ENCODE measurements at places on chromosomes 2 and 18. TPM values are rescaled to one million over a fixed set of nuclear protein-coding genes. Genes with fewer than 3 reads are reported as not detected.

- H3K4me1 ChIP-seq: peaks cover 12% of the 10 kb centered on the region
- H3K27me3 ChIP-seq: peaks cover 5% of the 10 kb centered on the region
- no peak overlapping the region for H3K4me3 ChIP-seq
Measured at GRCh38 chr2:147449323-147449991, 395.4 kb upstream of the ACVR2A start.

DNA sequence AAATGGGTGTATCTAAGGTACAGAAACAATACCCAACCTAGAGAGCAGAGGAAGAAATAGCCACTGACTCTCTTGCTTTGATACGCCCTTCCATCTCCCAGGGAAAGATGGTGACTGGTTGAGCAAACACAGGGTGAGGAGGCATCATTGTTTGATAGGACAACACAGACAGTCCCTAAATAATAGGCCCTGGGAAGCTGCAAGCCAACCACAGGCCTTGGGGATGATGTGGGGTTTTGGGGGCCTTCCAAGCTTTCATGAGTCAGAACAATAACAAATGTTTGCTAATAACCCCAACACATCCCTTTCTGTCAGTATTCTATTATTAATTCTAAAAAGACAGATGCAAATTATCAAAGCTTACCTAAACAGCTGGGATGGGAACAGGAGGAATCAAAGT lies 9.8 kb downstream of the LGALSL start:
- no peaks in the 10 kb centered on the region for H3K36me3 ChIP-seq
- H3K27ac ChIP-seq: no peak overlapping the region
- DNase-seq: no peak

The MAP3K20 gene
- 76.8 TPM for total RNA-seq

The GPR39 gene
- total RNA-seq: not detected

The BMP10 gene
- total RNA-seq: not detected

DNA sequence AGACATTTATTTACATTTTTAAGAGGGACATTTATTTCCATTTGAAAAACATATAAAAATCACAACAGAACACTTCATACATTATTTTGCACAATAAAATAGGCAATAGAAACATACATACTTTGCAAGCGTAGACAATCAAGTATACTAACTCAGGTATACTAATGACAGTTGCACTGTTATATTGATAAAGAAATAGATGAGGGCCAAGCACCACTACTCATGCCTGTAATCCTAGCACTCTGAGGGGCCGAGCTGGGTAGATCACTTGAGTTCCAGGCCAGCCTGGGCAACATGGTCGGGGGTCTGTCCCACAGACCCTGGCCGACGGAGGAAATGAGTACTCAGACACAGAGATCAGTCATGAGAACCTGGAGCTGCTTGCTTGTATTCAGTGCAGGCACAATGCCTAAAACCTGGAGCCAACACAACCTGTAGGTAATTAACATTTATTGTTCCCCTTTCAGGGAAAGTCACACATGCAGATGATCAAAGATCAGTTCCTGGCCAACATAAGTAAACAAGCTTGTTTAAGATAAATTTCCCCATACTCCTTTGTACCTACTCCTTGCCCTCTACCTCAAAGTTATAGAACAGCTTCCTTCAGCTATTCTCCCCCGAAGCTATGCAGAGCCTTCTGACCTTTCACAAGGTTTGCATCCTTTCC lies 1960.2 kb downstream of the SUCLG1 start:
- H3K27ac ChIP-seq: no peak overlapping the region
- no peaks in the 10 kb centered on the region for H3K27me3 ChIP-seq
- no peaks in the 10 kb centered on the region for H3K4me1 ChIP-seq
- no peak overlapping the region for H3K4me3 ChIP-seq

DNA sequence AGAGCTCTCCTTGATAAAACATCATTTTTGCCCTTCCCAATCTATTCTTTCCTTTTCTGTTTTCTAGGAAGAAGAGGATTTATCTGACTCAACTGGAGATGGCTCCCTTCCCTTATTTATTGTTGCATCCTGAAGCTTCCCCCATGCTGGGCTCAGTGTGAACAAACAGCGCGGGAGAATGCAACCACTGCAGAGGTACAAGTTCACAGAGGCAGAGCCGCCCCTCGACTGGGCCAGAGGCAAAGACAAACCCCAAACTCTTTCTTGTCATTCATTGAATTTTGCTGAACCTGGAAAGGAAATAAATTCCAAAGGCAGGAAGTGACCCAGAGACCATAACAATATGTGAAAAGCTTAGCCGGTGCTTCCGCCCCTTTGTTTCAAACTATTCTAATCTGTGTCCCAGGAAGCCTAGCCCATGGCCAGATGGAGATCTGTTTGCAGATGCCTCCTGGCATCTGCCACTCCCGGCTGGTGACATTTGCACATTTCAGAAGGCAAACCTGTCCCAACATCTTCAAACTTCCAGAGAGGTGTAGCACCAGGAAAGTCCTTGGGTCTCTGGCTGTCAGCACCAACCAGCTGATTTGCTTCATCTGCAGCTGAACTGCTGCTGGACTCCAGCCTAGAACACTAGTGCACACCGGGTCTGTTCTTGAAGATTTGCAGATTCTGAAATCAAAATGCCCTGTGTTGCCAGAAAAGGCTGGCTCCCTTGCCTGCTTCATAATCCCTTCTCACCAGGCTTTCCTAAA lies 79.4 kb upstream of the MAP4K3 start:
- no peak overlapping the region for H3K27ac ChIP-seq
- no peak for DNase-seq
- H3K4me3 ChIP-seq: no peak overlapping the region
- H3K27me3 ChIP-seq: no peaks in the 10 kb centered on the region
- no peaks in the 10 kb centered on the region for H3K36me3 ChIP-seq

DNA sequence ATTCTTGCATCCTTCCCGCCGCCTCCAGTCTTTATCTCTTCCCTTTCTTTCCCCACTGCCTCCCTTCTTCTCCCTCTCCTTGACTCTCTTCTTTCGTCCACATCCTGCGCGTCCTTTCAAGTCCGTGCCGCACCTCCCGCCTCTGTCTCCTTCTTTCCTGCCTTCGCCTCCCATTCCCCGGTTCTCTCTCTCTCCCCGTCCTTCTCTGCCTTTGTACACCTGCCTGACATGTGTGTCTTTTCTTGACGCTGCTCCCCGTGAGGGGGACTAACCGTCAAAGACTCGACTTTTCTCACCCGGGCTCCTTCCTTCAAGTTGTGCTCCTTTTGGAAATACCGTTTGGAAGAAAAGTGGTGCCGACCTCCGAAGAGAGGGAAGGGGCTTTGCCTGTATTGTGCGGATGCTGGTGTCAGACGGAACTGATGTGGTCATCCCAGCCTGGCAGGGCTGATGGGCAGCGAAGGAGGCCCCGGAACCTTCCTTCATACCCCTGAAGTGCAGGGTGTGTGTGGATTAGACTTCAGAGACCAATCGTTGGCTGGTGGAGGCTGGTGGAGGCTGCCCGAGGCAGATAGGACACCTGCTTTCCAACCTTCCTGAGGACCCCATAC lies 879 bp downstream of the TMEM178A start:
- H3K27me3 ChIP-seq: peaks cover 78% of the 10 kb centered on the region
- no peak for DNase-seq
- no peak overlapping the region for H3K27ac ChIP-seq
- H3K4me3 ChIP-seq: peak overlapping the region; percentile 71
- H3K36me3 ChIP-seq: peaks cover 20% of the 10 kb centered on the region

DNA sequence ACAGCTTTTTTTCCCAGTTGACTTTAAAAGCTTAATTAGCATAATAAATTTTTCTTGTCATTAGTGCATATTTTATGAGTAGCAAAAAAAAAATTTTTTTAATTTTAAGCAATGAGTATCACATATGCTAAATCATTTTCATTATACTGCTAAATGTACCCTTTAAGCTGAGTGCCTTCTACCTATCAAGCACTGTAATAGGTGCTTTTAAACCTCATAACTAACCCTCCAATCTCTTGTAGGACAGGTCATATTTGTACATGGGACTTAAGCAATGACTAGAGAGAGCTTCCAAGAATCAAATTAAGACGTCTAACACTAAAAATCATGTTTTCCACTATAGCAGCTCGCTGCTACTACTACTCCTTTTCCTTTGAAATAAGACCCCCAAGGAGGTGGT lies 7.4 kb downstream of the XPO1 start:
- H3K36me3 ChIP-seq: peaks cover 4% of the 10 kb centered on the region
- H3K4me3 ChIP-seq: no peak overlapping the region
- H3K4me1 ChIP-seq: peaks cover 36% of the 10 kb centered on the region

- no peak overlapping the region for H3K4me3 ChIP-seq
- H3K27ac ChIP-seq: no peak overlapping the region
- H3K27me3 ChIP-seq: no peaks in the 10 kb centered on the region
- peaks cover 19% of the 10 kb centered on the region for H3K36me3 ChIP-seq
- no peak for DNase-seq
Measured at GRCh38 chr2:197713271-197713670, 8.1 kb downstream of the MARS2 start.

GRCh38 chr2:68279691-68280090 lies 27.4 kb upstream of the PPP3R1 start:
- H3K36me3 ChIP-seq: no peaks in the 10 kb centered on the region
- no peak overlapping the region for H3K4me3 ChIP-seq
- H3K27ac ChIP-seq: no peak overlapping the region

DNA sequence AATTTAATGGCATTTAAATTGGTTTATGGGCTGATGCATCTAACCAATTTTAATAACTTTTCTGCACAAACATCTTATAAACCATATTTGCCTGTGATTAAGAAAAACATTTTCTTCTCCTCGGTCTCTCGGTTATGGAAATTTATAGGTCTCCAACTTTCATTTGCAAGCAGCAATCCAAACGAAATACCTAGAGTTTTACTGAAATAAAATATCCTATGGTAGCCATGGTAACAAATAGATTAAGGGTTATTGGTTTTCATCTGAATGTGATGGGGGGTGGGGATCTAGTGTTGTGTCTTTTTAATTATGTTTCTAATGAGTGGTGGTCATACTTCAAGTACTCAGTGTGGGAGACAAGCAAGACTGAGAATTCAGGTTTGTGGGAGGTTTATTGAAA lies 2.9 kb downstream of the KLHL29 start:
- no peak overlapping the region for H3K4me3 ChIP-seq
- H3K27me3 ChIP-seq: peaks cover 77% of the 10 kb centered on the region
- DNase-seq: no peak
- no peak overlapping the region for H3K27ac ChIP-seq

- no peaks in the 10 kb centered on the region for H3K36me3 ChIP-seq
- H3K4me3 ChIP-seq: peak overlapping the region; percentile 50
- peak overlapping the region; percentile 37 for H3K27ac ChIP-seq
- H3K4me1 ChIP-seq: peaks cover 16% of the 10 kb centered on the region
- no peak for DNase-seq
Measured at GRCh38 chr18:57841568-57841967, 38.5 kb upstream of the ATP8B1 start.

The AAMP gene
- total RNA-seq: 104 TPM

DNA sequence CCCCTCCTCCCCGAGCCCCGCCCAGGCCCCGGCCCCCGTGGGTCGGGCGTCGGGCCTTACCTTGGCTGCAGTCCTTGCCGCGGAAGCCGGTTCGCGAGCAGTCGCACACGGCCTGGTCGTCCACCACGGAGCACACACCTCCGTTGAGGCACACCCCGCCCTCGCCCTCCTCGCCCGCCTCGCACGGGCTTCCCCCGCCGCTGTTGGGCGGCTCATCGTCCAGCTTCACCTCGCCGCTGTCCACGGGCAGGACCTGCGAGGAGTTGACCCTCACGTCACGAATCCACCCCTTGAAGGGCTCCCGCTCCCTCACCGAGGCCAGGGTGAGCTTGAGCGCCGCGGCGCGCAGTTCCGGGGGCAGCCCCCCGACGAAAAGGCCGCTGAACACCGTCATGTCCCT lies 4.5 kb downstream of the NRXN1 start:
- no peak overlapping the region for H3K27ac ChIP-seq
- H3K4me3 ChIP-seq: no peak overlapping the region
- no peaks in the 10 kb centered on the region for H3K27me3 ChIP-seq
- no peak for DNase-seq

The ASNSD1 gene
- total RNA-seq: 51.9 TPM

DNA sequence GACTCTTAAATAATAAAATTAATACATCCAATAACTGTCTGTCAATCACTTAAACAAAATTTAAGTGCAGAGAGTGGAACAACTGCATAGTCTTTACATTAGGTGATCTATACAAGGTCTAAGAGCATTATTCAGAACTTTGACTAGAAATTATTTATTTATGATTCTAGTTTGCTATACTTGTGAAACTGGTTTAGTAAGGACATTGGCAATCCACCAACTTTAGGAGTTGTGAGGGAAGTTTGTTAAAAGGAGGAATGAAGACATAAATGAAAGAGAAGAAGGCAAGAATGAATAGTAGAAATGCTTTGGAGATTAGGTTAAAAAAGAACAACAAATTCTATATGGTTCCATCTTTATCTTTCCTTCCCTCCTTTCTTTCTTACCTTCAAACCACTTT lies 217.5 kb downstream of the GPD2 start:
- H3K4me3 ChIP-seq: no peak overlapping the region
- no peak overlapping the region for H3K27ac ChIP-seq
- DNase-seq: no peak
- no peaks in the 10 kb centered on the region for H3K4me1 ChIP-seq
- H3K36me3 ChIP-seq: no peaks in the 10 kb centered on the region
- H3K27me3 ChIP-seq: no peaks in the 10 kb centered on the region

The MAP3K19 gene
- total RNA-seq: not detected

DNA sequence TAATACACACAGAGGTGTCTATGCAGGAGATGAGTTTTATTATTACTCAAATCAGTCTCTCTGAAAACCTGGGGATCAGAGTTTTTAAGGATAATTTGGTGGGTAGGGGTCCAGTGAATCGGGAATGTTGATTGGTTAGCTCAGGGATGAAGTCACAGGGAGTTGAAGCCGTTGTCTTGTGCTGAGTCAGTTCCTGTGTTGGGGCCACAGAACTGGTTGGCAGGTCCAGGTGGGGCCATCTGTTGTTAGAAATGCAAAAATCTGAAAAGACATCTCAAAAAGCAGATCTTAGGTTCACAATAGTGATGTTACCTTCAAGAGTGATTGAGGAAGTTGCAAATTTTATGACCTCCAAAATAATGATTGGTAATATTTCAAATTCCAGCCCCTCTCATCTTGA lies 86.9 kb downstream of the VSNL1 start:
- DNase-seq: no peak
- no peaks in the 10 kb centered on the region for H3K36me3 ChIP-seq
- H3K4me3 ChIP-seq: no peak overlapping the region
- peaks cover 16% of the 10 kb centered on the region for H3K27me3 ChIP-seq
- H3K4me1 ChIP-seq: peaks cover 6% of the 10 kb centered on the region
- no peak overlapping the region for H3K27ac ChIP-seq

- H3K36me3 ChIP-seq: no peaks in the 10 kb centered on the region
- H3K4me3 ChIP-seq: no peak overlapping the region
- no peak overlapping the region for H3K27ac ChIP-seq
- no peaks in the 10 kb centered on the region for H3K4me1 ChIP-seq
- DNase-seq: no peak
Measured at GRCh38 chr2:172914341-172915008, 161.2 kb upstream of the MAP3K20 start.

DNA sequence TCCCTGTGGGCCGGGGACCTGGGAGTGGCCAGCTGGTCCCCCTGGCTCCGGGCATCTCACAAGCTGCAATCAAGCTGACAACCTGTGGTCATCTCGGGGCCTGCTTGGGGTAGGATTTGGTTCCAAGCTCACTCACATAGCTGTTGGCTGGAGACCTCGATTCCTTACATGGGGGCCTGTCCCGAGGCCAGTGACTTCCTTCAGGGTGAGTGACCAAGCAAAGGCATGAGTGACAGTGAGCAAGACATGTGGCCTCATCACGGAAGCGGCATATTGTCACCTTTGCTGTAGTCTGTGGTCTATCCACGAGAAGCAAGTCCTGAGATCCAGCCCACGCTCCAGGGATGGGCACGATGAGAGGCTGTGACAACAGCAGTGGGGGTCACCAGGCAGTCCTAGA lies 131.4 kb upstream of the ID2 start:
- H3K27ac ChIP-seq: no peak overlapping the region
- no peak overlapping the region for H3K4me3 ChIP-seq
- peaks cover 51% of the 10 kb centered on the region for H3K4me1 ChIP-seq
- no peaks in the 10 kb centered on the region for H3K36me3 ChIP-seq

- H3K27me3 ChIP-seq: no peaks in the 10 kb centered on the region
- peak overlapping the region; percentile 15 for H3K4me3 ChIP-seq
- no peaks in the 10 kb centered on the region for H3K36me3 ChIP-seq
- no peak for DNase-seq
Measured at GRCh38 chr18:74951165-74951760, 257.7 kb downstream of the PTGR3 start.
